ENCODE measurements at places on chromosomes 3 and 15.

- DNase-seq, result peak; percentile 38
These were observed 58.0 kb downstream of the CGGBP1 start for GRCh38 chr3:88000853-88001252.

DNA sequence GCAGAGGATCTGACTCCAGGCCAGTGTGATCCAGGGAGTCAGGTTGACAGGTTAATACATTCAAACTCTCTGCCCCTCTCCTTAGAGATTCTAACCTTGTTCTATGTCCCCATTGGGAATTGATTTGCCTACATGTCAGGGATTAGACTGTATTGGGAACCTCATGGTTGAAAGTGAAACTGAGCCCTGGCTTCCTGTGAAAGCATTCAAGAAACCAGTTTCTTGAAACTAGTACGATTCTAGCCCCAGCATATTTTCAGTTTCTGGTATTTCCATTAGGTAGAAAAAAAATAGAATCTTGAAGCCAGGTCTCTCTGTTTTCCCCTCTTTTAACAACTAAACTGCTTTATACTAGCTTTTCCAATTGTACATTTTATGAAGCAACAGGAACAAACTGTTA is 140.4 kb upstream of the ABI3BP start:
- no peak for DNase-seq

DNA sequence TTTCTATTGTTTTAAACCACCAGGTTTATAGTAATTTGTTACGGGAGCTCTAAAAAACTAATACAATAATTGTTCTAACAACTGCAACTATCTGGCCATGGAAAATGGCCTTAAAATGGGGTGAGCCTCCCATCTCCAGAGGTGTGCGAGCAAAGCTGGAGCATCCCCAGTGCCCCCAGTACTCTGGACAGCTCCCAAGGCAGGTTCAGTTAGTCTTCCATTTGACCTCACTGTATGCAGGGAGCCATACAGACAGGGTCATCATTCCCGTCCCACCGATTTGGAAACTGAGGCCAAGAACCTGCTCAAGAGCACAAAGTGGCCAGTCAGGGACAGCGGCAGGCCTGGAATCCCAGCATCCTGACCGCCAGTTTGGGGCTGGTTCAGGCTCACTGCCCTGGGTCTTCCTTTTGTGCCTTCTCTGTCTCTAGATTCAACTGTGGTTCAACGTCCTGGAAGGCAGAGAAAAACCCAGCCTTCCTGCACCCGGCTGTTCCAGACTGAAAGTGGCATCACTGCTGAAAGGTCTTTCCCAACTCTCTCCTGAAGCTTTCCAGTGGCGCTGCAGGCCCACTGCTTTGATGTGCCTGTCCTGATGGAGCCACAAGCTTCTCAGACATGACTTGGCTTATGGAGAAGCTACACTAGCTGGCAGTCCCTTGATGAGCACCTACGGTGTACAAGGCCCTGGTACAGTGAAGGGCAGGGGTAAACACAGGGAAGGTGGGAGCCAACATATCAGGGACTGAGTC is 76.6 kb upstream of the LINGO1 start:
- DNase-seq, result no peak

DNA sequence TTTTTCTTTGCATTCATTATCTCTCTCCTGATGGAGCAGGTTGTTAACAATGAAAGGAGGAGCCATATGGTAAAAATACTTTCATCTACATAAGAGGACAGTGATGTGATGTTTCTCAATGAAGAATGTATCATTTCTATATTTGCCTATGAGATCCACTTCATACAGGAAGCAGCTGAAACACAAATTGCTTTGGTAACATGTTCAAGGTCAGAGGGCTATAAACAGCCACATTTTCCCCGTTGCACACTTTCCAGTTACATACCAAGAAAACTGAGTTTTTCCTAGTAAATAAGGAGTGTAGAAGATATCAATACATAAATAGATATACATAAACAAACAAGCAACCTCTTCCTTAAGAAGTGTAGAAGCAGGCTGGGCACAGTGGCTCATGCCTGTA is 32.6 kb upstream of the GYG1 start:
- DNase-seq, result no peak

GRCh38 chr3:138938056-138938876 is 8.7 kb downstream of the FOXL2 start:
- DNase-seq, result no peak

DNA sequence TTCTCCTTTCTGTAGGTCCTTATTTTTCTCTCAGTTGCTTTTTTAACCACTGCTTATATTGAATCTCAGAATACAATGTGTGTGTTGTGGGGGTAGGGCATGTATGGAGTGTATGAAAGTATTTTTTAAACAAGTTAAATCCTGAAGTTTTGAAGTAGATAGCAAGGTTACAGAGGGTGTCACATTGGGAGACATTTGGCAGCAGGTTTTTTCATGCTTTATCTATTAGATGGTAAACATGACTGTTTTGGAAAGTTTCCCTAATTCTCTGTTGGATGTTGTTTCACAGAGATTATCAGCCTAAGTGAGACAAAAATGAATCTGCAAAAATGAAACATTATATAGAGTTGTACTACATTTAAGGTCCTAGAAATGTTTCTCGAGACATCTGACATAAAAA is 190.6 kb upstream of the ARPP21 start:
- DNase-seq, result no peak

- DNase-seq, result no peak
These were observed 86.9 kb upstream of the TCF12 start for GRCh38 chr15:56831467-56832005.

DNA sequence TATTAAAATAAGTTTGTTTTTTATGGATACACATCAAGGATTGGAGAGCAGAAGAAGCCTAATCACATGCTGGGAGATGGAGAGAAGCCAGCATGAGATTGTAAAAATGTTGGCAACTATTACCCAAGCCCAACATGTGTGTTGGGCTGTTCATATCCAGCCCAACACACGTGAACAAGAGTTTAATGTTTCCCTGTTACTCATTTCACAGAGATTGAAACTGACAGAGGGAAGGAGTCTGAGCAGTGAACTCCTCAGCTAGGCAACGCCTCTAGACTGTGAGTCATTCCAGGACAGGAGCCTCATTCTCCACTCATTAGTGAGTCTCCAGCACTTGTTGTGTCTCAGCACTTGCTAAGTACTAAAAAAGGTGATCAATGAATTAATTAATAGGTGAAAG is 43.2 kb upstream of the CMSS1 start:
- peak; percentile 73 for DNase-seq

- DNase-seq, result peak; percentile 32
These were observed 23.0 kb upstream of the MEF2A start for GRCh38 chr15:99542828-99543227.

GRCh38 chr15:64462492-64462891 is 2.1 kb downstream of the ZNF609 start:
- no peak for DNase-seq

DNA sequence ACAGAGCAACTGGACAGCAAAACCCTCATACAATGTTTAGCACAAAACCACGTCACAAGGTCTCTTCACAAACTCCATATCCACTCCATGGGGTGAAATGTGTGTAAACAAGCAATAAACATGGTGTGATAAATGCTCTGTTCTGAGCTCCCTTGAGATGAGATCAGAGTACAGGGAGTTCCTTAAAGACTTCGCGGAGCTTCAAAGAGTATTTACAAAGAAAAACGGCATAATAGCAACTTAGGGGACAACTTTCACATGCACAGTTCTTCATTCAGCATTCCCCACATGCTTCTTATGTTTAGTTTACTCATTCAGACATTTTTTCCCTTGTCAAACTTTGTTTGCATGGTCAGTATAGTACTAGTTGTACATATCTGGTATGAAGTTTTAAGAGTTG is 52.5 kb upstream of the SUCLG2 start:
- DNase-seq, result no peak

- DNase-seq, result no peak
These were observed 17.9 kb upstream of the P2RY14 start for GRCh38 chr3:151296226-151296625.

GRCh38 chr15:75736256-75736655 is 23.6 kb upstream of the CSPG4 start:
- DNase-seq, result no peak

DNA sequence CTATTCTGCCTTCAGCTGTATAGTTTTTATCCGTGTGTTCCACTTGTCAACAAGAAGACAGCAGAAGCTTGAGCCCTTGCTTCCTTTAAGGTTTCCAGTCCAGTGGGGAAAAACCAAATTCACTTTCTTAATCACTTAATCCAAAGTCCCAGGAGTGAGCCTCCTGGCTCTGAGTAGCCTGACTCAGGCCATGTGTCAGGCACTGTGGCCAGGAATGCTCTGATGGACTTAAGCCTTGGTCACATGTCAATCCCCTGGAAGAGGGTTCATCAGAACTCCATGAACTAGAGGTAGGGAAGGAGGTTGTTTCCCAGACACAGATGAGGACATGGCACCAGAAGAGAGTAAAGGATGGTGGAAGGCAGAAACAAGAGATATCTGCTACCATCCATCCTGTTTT is 8.8 kb downstream of the VIPR1 start:
- no peak for DNase-seq

DNA sequence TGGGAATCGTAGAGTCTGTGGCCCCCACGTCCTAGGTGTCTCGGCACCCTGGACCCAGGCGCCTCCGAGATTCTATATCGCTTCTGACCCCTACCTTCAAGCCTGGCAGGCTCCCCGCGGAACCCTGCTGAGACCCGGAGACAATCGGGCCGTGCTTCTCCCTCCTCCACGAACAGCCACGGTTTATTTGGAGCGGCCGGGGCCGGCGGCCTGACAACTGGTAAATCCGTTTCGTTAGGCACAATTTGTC is 1.4 kb downstream of the GATA2 start:
- DNase-seq, result no peak

DNA sequence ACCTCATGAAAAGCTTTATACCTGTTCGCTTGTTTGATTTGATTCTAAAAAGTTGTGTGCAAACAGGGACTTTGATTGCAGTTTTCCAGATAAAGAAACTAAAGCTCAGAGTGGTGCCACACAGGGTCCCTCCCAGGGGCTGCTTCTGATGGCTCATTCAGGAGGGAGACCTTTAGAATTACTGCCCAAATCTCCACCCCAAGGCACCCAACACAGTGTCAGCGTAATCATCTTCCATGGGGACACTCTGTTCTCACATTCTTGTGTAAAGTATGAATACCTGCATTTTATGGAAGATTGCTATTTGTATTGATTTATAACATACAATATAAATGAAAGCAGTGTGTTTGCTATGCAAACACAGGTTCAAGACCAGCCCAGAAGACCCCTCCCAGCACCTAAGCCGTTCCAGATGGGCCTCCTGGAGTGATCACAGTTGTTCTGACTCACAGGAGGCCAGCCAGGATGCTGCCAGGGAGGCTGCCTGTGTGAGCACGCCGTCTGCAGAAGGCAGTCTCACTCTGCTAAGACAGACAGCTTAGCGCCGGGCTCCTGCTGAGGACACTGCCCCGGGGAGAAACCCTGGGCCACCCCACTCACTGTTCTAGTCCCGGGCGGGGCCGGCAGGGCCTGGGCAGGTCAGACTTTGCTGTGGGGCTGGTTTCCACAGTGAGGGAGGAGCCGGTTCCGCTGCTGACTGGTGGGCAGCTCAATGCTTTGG is 185.6 kb downstream of the FAM43A start:
- peak; percentile 23 for DNase-seq

DNA sequence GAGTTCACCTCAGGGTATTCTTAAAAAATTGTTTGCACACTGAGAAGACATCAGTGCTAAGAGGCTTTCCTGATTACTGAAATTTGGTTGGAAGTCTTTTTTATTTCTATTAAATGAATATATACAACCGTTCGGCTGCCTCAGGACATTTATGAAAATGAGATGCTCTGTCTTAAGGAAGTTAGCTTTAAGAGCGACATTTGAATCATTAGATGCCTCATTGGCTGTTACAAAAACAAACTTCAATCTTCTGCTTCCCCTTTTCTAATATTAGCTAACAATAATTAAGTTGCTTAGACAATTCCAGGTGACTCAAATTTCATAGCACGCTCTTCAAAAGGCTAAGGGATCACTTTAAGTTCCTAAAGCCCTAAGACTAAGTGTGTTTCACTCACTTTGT is 673.7 kb downstream of the FHIT start:
- no peak for DNase-seq

- no peak for DNase-seq
These were observed 60.8 kb downstream of the PLOD2 start for GRCh38 chr3:146100180-146100579.

GRCh38 chr3:148042663-148043445 is 633.7 kb downstream of the ZIC1 start:
- DNase-seq, result no peak

DNA sequence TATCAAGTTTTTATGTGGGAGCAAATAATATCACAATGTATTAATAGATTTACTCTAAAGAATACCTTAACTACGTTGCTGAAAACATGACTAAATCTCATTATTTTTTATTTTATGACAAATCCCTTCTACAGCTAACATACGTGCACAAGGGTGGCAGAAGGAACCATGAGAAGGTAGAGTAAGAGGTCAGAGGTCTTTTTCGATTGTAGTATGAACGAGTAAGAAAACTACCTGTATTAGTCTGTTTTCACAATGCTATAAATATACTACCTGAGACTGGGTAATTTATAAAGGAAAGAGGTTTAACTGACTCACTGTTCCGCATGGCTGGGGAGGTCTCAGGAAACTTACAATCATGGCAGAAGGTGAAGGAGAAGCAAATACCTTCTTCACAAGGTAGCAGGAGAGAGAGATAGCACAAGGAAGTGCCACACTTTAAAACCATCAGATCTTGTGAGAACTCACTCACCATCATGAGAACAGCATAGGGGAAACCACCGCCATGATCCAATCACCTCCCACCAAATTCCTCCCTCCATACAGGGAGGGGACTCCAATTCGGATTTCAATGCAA is 95.3 kb downstream of the SUCLG2 start:
- DNase-seq, result no peak

DNA sequence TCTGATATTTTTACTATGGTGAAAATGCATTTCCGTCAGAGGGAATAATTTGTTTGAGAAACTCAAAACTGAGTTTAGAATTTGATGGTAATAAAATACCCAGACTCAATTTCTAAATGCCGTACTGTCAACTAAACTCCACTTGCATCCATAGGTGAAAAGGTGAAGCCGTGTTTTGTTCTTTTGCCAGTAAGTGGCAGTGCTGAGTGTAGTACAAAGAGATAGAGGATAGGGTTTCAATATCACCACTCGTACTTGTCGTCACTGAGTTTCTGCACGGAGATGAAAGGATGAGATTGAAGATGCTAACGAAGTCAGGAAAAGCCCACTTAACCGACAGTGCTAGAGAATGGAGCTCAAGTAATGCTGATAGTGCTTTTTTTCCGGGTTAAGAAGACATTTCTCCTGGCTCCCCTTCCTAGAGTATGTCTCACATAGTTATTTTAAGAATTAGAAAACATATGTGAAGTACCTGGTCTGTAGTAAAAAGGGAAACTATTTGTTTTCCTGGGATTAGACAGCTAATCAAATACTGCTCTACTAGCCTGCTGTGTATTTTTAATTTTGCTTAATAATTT is 345.1 kb downstream of the IL5RA start:
- DNase-seq, result peak; percentile 65

DNA sequence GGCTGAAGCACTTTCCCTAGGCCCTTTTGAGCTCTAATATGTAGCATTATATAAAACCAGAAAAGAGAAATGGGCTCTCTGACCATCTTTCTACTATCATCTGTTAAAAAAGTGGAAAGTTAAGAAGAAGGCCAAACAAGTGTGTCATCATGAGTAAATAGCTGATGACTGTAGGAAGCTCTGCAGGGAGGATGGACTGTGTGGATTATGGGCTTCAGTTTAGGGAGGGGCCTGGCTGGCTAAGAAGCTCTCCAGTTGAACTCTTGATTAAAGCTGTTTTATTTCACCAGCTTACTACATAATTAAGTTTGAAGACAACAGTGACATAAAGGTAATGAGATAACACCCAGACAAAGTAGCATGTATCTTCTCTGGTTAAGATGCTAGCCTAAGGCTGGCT is 30.6 kb downstream of the INTS14 start:
- DNase-seq, result no peak
